Umbilical cord (tissue), 2 donors: ENCODE measurements at places on chromosomes 12 and 14.
A peak's percentile ranks its signal among the peaks of the same experiment; 100 is the strongest.

DNA sequence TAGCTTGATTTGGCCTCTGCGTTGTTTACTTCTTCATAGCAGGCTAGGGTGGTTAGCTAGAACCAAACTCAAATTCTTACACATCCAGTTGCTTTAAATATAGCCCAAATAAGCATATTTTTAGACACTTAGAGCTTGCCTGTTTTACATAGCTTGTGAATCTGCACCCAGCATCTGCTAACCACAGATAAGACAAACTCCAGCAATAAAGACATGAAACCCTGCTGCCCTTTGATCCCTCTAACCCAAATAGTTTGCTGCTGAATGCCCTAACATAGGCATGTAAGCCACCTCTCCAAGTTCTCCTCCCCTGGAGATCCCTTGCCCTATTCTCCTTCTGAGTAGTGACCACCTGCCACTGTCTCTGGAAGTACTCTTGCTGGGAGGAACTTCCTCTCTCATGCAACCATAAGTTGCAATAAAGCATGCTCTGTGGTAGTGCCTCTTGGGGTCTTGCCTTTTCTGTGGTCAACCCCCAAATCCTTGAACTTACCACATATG is 185.6 kb downstream of the TMEM117 start:
- DNase-seq, result peak; percentile 46

GRCh38 chr12:4307593-4308333 is 13.2 kb upstream of the TIGAR start:
- DNase-seq, result peak; percentile 88

GRCh38 chr12:129605666-129606065 is 298.2 kb downstream of the TMEM132D start:
- DNase-seq, result no peak

- DNase-seq, result peak; percentile 69
These were observed 58.6 kb downstream of the TBX3 start for GRCh38 chr12:114625294-114625851.

GRCh38 chr14:101808894-101809670 is 47.6 kb downstream of the PPP2R5C start:
- DNase-seq, result no peak

- no peak for DNase-seq
These were observed 52.9 kb downstream of the ATL1 start for GRCh38 chr14:50612806-50613205.

DNA sequence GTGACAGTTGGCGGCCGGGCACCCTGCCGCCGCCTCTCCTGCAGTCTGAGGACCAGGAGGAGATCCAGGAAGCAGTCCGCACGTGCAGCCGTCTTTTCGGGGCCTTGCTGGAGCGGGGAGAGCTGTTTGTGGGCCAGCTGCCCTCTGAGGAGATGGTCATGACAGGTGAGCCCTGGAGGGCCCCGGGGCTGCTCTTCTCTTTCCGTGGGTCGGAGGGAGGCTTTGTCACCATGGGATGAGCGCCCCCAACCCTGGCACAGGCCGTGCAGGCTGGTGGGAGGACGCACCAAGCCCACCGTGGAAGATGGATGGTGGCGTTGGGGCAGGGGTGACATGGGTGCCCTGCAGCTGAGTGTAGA is 532 bp downstream of the NOC4L start:
- no peak for DNase-seq

DNA sequence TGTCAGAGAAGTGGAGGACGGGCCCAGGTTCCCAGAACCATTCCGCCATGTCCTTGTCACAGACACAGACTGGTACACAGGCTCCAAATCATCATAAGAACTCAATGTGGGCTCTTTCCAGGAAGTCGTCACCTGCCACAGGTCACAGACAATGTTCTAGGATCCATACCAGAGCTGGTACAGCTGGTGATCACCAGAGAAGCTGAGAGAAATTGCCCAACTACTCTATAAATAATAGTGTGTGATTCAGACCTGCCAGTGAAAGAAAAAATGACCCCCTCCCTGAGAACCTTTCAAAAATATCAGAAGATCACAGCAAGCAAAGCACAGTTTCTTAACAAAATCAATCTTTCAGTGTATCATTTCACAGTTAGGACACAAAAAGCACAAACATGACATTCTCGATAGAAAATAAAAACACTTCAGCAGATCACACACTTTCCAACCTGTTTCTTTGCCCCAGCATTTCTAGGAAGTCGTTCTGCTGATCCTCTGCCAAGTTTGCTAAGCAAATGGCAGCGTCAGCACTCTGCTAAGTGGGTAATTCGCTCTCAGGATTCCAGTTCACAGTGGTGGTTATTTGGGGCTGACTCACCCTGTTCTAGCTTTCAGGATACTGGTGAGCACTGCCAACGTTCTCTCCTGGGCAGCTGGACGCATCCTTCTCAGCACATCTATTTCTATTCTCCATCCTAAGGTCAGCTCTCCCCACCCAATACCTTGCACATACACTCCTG is 223.3 kb upstream of the SFSWAP start:
- DNase-seq, result peak; percentile 69

DNA sequence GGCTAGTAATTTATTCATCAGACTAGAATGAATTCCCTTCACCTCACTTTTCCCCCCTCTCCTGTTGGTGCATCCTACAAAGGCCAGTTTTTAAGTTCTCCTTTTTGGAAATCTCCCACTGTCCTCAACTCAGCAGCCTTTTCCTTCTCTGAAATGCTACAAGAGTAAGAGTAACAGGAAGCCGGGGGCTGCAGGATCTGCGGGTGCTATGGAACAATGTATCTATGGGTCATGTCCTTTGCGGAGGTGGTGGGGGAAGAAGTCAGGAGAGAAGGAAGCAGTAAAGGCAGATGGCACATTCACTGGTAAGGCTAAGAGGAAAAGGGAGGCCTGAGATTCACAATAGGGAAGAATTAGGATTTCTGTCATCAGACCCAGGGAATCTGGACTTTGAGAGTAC is 22.2 kb upstream of the TESC start:
- no peak for DNase-seq

DNA sequence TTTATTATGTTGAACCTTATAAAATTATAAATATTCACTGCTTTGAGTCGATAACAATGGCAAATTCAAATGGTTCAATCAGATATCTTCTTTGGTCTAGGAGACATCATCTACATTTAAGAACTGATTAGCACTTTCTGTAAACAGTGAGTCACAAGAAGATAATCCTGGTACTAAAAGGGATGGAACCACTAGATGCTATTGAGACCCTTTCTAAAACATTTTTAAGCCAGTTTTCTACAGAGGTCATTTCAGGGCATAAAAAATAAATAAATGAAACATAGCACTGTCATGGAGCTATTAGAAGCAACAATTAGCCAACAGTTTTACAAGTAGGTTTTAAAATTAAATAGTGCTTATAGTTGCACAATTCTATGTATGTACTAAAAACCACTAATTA is 212.2 kb downstream of the DUSP6 start:
- no peak for DNase-seq

DNA sequence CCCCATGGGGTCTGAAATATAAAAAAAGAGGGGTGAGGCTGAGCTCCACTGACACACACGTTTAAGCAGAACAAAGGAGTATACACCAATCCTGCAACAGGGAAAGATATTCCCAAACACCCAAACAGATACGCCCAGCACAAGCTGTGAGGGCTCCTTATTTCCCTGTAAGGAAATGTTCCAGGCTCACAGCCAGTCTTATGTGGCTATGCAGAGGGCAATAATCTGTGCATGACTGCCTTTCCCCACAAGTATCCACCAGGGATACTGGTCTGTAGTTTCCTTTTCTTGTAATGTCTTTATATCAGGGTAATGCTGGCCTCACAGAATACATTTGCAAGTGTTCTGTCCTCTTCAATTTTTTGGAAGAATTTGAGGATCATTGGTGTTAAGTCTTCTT is 141.7 kb upstream of the DAAM1 start:
- no peak for DNase-seq

DNA sequence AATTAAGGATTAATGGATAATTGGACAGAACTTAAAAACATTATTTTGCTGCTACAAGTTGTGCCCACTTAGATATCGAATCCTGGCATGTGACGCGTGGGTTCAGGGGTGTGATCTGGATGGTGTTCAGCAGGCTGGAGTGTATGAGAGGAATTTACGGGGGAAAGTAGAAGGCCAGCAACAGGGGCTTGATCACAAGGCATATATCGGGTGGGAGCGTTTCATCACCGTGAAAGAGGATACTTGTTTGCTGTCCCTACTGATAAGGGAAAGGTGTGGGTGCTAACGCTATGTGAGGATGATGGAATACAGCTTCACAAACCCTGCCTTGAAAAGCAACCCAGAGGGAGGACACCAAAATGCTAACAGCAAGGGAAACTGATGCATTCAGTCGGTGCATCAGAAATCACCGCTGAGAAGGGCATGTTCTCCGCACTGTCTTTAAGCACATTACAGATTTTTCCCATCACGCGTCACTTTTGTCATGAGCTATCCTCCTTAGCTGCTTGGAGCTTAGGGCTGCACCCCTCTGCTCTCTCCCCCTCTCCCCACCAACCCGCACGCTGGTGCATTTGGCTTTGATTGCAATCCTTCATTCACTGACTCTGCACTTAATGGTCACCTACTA is 13.4 kb downstream of the HHIPL1 start:
- DNase-seq, result no peak

DNA sequence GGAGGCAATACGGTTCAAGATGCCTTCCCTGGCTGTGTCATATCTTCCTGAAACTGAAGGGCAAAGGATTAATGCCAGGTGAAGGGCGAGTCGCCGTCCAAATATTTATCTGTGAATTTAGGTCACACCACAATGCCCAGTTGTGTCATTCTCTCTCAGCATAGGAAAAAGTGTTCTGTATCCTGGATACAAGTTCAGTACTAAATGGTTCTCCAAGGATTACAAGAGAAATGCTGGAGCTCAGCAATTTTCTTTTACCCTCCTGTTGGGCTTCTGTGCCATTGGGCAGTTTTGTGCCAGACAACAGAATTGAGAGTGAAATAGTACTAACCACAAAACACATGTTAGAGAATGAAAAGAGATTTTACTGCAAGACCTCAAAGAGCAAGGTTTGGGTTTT is 493.9 kb downstream of the EGLN3 start:
- DNase-seq, result no peak

GRCh38 chr12:87127272-87127671 is 871.1 kb upstream of the MGAT4C start:
- DNase-seq, result no peak

- no peak for DNase-seq
These were observed 8.5 kb downstream of the ATF7 start for GRCh38 chr12:53617700-53618099.

DNA sequence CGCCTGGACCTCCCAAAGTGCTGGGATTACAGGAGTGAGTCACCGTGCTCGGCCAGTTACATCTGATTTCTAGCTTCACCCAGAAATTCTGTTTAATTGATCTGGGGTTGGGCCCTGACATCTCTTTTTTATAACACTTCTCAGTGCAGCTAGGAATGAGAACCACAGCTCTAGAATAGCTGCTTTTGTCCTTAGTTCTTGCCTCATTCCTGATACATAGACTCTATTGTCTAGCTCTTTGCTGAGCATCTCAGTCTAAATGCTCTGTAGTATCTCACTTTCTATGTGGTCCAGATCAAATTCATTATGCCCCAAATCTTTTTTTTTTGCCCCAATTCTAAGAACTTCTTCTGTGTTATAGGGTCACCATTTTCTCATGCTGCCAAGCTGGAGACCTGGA is 29.9 kb upstream of the FUT8 start:
- no peak for DNase-seq

- DNase-seq, result no peak
These were observed 42.9 kb downstream of the P2RX4 start for GRCh38 chr12:121252712-121253345.

GRCh38 chr12:5661811-5662210 is 229.9 kb downstream of the NTF3 start:
- DNase-seq, result no peak

DNA sequence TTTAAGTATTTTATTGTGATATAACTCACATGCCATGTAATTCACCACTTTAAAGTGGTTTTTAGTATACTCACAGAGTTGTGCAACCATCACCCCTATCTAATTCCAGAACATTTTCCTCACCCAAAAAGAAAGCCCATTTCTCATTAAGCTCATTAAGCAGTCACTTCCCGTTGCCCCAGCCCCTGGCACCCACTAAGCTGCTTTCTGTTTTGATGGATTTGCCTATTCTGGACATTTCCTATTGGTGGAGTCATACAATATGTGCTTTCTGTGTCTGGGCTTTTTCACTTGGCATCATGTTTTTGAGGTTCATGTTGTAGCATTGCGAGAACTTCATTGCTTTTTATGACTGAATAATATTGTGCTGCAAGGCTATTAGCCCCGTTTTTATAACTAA is 66.0 kb downstream of the ARL6IP4 start:
- DNase-seq, result no peak

GRCh38 chr14:23245282-23245681 is 7.5 kb downstream of the RNF212B start:
- DNase-seq, result no peak
